ENCODE measurements at places on chromosomes 7 and 10.

GRCh38 chr10:132281915-132282666 lies 25.7 kb downstream of the STK32C start:
- DNase-seq, result no peak

DNA sequence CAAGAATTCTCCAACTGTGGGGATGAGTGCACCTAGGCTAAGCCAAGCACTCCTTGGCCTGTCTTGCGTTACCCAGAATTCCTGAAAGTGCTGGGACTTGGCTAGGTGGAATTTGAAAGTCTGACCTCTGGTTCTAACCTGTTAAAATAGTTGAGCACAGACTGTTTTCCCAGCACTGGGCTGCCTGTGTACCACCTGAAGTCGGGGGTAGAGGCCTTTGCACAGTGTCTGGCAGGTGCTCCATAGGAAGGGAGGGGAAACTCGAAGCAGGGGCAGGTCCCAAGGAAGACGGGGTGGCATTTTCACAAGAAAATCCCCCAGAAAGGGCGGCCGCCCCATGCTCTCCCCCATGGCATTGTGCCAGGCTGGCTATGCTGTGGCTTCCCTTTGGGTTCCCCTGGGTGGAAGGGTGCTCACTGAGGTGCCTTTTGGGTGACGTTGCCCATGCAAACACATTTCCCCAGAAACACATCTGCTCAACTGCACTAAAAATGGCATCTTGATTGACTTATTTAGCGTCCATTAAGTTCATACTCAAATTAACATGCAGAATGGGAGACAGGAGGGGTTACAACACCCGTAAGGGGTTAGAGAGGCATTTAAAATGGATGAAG lies 62.9 kb downstream of the SYPL1 start:
- DNase-seq, result no peak

DNA sequence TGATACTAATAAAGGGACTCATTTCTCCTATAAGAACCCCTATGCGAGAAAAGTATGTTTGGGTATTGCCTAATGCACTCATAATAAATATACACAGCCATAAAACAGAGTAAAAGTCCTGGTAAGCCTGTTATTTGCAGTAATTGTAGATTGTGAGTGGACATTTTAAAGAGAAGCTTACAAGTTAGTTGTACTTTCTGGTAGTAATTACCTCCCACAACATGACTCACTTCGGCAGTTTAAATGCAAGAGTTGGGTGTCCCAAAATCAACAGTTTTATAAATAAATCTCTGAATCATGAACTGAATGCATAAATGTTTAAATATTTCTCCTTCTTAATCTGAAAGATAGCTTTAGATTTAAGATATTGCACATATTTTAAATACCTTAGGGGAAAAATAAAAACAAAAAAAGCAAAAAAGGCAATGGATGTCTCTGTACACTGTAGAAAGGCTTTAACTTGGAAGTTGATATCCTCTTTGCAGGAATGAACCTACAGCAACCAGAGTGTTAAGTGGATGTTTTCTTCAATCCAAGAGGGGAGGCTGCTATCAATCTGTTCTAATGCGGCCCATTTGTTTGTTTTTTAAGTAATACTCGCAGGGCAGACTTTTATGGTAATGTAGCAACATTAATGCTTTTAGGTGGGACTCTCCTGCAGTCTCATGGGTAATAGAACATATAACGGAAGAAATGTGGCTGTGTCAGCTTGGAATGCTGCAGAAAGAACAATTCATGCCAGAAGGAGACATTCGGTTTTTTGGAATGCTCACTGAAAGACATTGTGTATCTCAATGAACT lies 57.3 kb upstream of the ZEB1 start:
- no peak for DNase-seq

DNA sequence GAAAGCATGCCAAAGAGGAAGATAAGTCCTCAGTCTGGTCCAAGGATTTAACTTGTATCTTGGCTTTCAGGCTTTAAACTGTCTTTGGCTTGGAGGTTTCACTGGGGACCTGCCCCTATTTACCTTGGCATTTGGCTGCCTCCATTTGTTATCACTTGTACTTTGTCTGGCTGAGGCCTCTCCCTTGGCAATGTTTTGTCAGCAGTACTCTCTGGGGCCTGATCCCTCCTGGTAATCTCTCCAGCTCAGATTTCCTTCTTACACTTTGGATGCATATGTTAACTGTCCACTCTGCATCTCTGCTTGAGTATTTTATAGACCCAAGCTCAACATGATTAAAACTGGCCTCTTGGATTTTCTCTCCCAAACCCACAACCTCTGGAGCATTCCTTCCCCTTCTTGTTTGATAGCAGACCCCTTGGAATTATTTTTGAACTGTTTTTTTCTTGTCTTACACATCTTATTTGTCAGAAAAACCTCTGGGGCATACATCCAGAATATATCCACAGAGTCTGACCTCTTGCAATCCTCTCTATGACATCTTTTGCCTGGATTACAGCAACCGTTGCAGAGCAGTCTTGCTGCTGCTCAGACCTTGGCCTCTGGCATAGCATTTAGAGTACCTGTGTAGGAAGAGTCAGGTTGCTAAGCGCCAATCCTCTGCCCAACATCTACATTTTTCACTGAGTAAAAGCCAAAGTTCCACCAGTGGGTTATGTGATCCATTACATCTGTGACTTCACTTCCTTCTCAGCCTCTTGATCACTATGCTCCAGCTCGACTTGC lies 35.2 kb downstream of the ZNF487 start:
- DNase-seq, result no peak

DNA sequence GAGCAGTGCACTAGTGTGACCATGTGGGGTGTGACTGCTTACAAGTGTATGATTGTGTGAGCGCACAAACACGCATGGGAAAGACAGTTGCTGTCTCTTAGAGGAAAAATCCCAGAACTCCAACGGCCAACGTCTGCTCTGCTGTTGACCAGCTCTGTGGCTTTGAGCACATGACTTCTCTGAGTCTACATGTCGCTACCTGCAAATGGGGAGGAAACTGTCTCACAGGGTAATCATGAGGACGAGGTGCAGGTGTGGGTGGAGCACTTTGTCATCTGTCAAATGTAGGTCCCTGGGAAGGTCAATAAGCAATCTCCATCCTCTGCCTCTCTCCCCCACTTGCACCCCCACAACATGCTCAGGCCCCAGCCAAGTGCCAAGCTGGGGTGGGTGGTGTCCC lies 31.2 kb upstream of the TLX1 start:
- no peak for DNase-seq

DNA sequence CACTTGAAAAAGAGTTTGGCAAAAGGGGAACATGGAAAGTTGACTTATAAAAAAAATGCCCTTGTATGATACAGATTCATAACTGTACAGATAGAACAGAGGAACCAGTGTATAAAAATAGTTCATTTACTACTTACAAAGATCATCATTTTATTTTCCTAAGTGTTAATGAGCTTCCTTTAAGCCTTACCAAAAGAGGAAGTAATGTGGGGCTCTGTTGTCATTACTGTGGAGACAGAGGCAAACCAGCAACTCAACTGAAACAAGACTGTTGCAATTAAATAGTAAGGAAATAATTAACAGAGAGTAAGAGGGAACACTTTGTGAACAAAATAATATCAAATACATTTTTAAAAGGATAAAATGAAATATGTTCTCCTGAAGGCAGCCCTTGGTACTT lies 526.2 kb upstream of the ADARB2 start:
- DNase-seq, result no peak

DNA sequence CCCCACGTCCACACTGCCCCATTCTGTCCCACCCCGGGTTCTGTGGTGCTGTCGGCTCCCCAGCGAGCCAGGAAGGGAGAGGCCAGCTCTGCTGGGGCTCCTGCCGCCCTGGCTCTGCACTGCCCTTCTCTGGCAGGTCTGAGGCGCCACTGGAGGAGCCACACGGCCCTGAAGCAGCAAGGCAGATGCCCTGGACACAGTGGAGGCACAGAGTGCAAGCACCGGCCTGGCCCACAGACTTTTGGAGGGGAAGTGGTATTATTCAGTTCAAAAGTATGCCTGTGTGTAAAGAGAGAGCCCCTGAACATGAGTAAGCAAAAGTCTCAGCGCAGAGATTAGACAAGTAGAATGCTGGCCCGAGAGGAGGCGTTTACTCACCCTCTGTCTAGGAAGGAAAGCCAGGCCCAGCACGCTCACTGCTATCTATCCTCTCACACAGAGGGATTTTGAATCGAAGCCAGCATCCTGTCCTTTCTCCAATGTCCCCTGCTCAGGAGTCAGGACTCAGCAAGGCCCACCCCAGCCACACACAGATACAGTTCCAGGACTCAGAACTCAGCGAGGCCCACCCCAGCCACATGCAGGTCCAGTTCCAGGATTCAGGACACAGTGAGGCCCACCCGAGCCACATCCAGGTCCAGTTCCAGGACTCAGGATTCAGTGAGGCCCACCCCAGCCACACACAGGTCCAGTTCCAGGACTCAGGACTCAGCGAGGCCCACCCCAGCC lies 115.0 kb downstream of the EGFR start:
- DNase-seq, result no peak

DNA sequence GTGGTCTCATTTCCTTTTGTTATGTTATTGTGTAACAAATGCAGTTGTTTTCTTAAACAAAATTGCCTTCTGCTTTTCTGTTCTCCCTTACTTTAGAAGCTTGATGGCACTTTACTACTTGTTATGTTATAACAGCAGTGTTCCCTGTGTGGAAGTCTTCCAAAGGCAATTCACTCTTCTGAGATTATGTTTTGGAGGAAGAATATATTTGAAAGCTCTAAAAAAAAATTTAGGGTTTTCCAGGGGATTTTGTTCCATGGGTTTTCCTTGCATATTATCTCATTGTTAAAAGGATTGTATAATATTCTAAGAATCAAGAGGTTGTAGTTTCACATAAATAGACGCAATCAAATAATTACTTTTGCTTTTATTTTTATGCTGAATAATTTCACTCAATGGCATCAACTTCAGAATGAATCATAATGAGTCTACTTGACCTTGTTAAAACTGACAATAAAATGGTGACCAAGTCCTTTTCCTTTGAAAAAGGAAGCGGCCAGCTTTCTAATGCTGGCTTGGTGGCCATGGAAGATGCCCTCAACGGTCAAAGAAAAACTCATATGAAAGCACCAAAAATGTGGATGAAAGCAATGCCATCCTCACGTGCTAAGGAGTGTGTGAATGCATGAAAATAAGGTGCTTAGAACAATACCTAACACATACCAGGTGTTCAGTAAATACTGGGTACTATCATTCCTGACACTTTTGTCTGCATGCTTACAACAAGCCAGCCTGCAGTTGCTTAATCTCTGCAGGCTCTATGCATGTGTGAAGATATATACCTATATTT lies 92.4 kb upstream of the KLF6 start:
- no peak for DNase-seq

DNA sequence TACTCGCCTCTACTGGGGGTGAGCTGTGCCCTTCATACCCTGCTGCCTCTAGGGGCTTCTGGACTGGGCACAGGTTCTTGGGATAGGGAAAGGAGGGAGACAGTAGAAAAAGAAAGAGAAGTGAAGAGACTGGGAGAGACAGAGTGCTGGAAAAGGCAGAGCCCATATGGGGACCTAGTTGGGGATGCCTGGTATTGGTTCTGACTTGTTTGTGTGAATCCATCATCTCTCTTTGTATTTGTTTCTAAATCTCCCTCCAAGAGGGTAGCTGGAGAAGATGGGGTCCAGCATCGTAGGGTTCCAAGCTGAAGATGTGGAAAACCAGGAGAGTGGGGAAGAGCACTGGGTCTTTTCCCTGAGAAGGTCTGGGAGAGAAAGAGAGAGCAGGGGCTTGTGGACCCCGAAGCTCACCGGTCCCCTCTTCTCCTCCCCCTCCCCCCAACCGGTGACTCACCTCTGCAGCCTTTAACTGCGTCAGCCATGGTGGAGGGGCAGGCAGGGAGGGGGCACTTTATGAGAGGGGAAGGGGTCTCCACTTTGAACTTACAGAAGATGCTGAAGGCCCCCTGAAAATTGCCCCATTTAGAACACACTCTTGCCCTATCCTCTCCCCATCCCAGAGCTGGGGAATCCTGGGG lies 3.2 kb upstream of the VGF start:
- no peak for DNase-seq

Data from omental fat pad (tissue), 4 donors.